Progenitor cell of endocrine pancreas (in vitro differentiated cells): ENCODE measurements at places on chromosomes 16 and 17. TPM values are rescaled to one million over a fixed set of nuclear protein-coding genes. Genes with fewer than 3 reads are reported as not detected.

DNA sequence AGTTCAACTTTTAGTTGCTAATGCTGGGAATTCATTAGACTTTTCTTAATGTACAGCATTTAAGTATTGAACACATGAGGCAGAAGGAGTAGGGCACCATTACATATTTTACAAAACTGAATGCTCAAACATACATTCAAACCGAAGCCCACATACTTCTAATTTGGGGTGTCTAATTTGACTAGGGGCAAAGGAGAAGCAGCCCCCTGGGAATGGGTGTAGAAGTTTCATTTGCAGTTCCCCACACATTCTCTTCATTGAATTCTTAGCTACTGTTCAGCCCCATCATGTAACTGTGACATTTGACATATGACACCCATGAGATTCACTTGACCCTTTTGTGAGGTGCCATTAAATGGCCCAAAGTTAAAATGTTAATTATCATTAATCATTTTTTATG is 16.4 kb downstream of the IRX6 start:
- DNase-seq, result no peak

- DNase-seq, result no peak
Measured at GRCh38 chr16:48330841-48331192, 54.4 kb downstream of the SIAH1 start.

DNA sequence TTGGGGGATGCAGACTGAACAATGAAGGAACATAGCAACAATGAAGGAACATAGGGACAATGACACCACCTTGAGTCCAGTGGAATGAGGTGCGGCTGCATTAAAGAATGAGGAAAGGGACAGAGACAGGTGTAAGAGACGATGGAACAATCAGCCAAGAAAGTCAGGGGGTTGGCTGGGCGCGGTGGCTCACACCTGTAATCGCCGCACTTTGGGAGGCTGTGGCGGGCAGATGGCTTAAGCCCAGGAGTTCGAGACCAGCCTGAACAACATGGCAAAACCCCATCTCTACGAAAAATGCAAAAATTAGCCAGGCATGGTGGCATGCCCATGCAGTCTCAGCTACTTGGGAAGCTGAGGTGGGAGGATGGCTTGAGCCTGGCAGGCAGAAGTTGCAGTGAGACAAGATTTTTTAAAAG is 13.6 kb upstream of the CBFB start:
- DNase-seq, result no peak

- no peak for DNase-seq
Measured at GRCh38 chr16:74075393-74075792, 221.2 kb upstream of the PSMD7 start.

GRCh38 chr17:10802496-10803284 is 1.2 kb downstream of the TMEM238L start:
- no peak for DNase-seq

DNA sequence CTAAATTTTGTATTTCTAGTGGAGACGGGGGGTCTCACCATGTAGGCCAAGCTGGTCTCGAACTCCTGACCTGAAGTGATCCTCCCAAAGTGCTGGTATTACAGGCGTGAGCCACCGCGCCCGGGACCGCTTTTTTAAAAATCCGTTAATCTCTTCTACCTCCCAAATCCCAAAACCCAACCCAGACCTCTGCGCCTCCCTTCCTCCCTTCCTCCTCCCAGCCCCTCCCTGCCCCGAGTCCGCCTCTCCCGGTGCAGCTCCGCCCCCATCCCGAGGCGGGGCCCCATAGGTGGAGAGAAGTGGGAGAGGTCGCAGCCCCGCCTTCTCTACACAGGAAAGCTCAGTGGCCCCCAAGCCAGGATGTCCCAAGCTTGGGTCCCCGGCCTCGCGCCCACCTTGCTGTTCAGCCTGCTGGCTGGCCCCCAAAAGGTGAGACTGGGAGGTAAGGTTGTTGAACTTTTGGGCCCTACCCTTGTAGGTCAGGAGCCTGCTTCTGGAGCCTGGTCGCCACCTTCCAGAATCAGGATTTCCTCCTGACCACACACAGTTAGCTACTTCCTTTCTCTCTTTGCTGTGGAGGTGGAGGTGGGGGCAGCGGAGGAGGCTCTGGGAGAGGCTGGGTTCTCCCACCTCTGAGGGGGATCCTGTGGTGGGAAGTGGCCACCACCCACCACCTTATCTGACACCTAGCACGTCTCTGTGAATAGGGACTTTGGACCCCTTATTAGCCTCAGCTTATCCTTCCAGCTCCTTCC is at the start of gene TMEM92:
Gene TMEM92 (plus strand): TSS at position 325 of the 755 bp plus-strand sequence. CDS start 36 bp downstream, at position 361.
- peak; percentile 53 for DNase-seq

GRCh38 chr17:31693433-31694220 is 165.4 kb downstream of the COPRS start:
- DNase-seq, result no peak

DNA sequence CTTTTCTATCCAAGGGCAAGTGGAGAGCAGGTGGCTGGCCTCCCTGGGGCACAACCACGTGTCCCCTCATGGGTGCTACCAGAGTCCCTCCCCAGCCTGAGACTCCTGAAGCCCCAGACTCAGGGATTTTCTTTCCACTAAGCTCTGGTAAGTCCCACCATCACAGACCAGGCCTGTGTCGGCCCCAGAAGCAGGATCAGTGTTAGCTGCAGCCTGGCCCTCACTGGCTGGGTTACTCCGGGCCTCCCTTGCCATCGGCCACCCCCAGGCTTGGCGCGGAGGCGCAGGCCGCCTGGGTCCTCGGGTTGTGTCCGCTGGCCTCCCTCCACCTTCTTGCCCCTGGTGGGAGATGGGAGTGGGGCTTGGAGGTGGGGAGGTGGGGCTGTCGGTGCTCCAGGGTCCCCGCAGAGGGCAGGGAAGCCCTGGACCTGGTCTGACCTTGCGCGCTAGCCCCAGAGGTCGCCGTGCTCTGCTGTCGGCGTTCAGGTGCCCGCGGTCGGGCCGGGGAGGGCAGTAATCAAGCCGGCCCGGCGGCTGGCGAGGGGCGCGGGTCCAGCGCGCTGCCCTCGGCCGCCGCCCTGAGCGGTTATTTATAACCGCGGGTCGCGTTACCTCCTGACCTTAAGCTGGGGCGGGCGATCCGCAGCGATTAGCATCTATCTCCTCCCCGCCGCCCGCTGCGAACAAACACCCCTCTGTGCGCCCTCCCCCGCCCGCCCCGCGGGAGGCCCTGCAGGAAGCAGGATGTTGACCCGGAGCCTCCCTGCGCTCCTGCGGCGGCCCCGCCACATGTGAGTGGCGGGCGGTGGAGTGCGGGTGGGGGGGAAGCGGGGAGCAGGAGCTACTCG is 78.1 kb upstream of the TOB1 start:
- peak; percentile 63 for DNase-seq

GRCh38 chr16:78242239-78242630 is 142.8 kb downstream of the WWOX start:
- no peak for DNase-seq

DNA sequence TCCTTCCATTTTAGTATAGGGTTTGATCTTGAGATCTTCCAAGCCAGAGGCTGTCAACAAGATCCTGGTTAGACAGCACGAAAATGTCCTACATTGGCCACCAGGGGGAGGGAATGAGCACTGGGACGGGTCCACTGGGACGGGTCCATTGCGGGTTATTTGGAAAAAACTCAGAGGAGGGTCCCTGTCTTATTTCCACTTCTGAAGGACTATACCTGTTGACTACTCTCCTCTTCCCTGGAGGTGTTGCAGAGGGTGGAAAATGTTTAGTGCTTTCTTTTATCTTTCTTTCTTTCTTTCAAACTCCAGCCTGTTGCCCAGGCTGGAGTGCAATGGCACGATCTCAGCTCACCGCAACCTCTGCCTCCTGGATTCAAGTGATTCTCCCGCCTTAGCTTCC is 2.5 kb downstream of the TTLL6 start:
- peak; percentile 30 for DNase-seq

GRCh38 chr16:66954097-66954659 is 6.9 kb upstream of the CES3 start:
- DNase-seq, result peak; percentile 67

Gene PIRT
- not detected in 2 replicates for total RNA-seq

Gene CACNG3
- not detected in 2 replicates for total RNA-seq

Gene RND2
- total RNA-seq, result 12.4 and 14.6 TPM in 2 replicates

Gene ABCA9
- 0.11 and 0.14 TPM in 2 replicates for total RNA-seq

Gene GALNS
- total RNA-seq, result 32.7 and 34.6 TPM in 2 replicates

Gene PTX4
- total RNA-seq, result not detected in 2 replicates

Gene TBX2
- 1.1 and 3.6 TPM in 2 replicates for total RNA-seq

Gene IRX5
- 1.2 and 1.6 TPM in 2 replicates for total RNA-seq

Gene CFAP52
- total RNA-seq, result 0.19 TPM in 1 of 2 replicates, not detected in the other

Gene CAPNS2
- total RNA-seq, result not detected in 2 replicates

Gene GPR179
- total RNA-seq, result 0.27 and 0.41 TPM in 2 replicates
